ENCODE measurements at places on chromosomes 6 and 20. TPM values are rescaled to one million over a fixed set of nuclear protein-coding genes. Genes with fewer than 3 reads are reported as not detected.

- no peaks in the 10 kb centered on the region for H3K27me3 ChIP-seq
- DNase-seq = no peak
- peaks cover 26% of the 10 kb centered on the region for H3K4me1 ChIP-seq
- no peak overlapping the region for H3K27ac ChIP-seq
- no peak overlapping the region for H3K4me3 ChIP-seq
Observed at GRCh38 chr6:44053760-44054556, 73.3 kb downstream of the MRPL14 start.

DNA sequence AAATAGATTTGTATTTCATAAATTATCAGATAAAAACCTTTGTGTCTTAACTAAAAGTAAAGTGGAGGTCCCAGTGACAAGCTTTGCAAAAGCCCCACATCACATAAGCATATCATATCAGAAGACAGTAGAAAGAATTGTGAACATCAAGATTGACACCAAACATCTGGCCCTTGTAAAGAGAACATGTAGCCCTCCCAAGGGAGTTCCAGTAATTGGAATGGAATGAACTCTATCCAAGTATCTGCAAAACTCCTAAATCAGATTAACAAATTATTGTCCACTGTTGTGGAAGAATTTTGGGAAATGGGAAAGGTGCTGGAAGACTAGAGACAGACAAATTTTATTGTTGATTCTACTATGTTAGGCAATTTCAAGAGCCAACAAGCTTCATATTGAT, 268.8 kb downstream of the KCNQ5 start:
- no peaks in the 10 kb centered on the region for H3K36me3 ChIP-seq
- DNase-seq = no peak
- no peaks in the 10 kb centered on the region for H3K4me1 ChIP-seq
- H3K27ac ChIP-seq = no peak overlapping the region

GRCh38 chr6:120682145-120682544, 652.1 kb downstream of the TBC1D32 start:
- H3K36me3 ChIP-seq = no peaks in the 10 kb centered on the region
- no peaks in the 10 kb centered on the region for H3K4me1 ChIP-seq
- no peak for DNase-seq

DNA sequence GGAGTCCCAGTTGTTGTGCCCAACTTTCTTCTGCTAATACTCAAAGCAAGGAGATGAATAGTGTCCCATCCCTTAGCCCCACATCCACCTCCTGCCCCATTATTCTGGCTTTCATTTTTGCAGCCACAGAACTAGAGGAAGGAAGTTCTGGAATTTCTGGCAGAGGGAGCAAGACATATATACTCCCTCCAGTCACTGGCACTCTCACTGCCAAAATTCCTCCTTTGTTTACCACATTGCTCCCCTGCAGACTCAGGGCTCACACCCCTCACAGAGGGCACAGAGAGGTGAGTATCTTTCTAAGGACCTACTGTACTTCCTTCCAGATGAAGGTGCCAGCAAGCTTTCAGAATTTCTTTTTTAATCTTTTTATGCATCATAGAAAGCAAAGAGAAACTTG, 168.0 kb upstream of the ID4 start:
- H3K27me3 ChIP-seq = no peaks in the 10 kb centered on the region
- no peaks in the 10 kb centered on the region for H3K36me3 ChIP-seq
- no peak overlapping the region for H3K4me3 ChIP-seq
- no peak overlapping the region for H3K27ac ChIP-seq

GRCh38 chr6:17178326-17178725, 76.5 kb downstream of the STMND1 start:
- no peak for DNase-seq
- no peaks in the 10 kb centered on the region for H3K36me3 ChIP-seq
- no peak overlapping the region for H3K27ac ChIP-seq

DNA sequence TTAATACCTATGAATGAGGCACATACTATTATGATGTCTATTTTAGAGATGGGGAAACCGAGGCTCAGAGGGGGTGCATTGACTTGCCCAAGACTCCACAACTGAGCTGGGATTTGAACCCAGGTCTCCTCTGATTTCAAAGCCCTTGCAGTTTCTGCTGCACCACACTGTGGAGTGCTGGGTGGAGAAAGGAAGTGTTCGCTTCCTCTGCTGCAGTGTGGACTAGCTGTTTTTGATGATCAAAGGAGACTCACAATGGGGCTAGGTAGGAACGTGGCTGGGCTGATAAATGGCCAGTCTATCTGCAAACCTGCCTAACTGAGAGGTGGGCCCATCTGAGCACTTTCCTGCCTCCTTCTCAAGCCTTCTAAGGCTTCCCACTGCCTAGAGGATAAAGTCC, 87.2 kb downstream of the CD40 start:
- no peak for DNase-seq
- H3K36me3 ChIP-seq = no peaks in the 10 kb centered on the region
- no peak overlapping the region for H3K4me3 ChIP-seq
- peaks cover 20% of the 10 kb centered on the region for H3K4me1 ChIP-seq
- H3K27me3 ChIP-seq = peaks cover 11% of the 10 kb centered on the region
- no peak overlapping the region for H3K27ac ChIP-seq

DNA sequence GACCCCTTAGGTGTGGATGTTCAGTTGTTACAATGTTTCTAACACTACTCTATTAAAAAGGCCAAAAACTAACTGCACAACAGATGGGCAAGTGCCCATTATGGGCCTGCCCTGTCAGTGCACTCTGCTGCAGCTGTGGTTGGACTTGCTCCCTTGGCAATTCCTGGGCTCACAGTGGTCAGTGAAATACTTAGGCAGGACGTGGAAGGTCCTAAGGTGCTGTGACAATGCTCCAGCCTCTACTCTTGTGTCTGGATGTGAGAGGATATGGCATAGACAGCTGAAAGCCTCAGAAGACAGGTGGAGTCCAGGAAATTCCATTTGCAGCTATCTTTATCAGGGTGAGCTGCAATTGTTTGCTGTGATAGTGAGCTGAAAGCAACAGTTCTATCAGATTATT, 136.5 kb upstream of the OLIG3 start:
- H3K4me1 ChIP-seq = no peaks in the 10 kb centered on the region
- peaks cover 19% of the 10 kb centered on the region for H3K27me3 ChIP-seq
- DNase-seq = no peak
- H3K27ac ChIP-seq = no peak overlapping the region

- no peaks in the 10 kb centered on the region for H3K4me1 ChIP-seq
- peaks cover 14% of the 10 kb centered on the region for H3K27me3 ChIP-seq
- no peak overlapping the region for H3K4me3 ChIP-seq
- no peaks in the 10 kb centered on the region for H3K36me3 ChIP-seq
Observed at GRCh38 chr6:33797626-33798342, 6.0 kb downstream of the MLN start.

- no peak overlapping the region for H3K27ac ChIP-seq
- H3K4me3 ChIP-seq = no peak overlapping the region
- DNase-seq = no peak
- H3K27me3 ChIP-seq = no peaks in the 10 kb centered on the region
- H3K36me3 ChIP-seq = no peaks in the 10 kb centered on the region
Observed at GRCh38 chr6:115832786-115833185, 227.9 kb downstream of the FRK start.

DNA sequence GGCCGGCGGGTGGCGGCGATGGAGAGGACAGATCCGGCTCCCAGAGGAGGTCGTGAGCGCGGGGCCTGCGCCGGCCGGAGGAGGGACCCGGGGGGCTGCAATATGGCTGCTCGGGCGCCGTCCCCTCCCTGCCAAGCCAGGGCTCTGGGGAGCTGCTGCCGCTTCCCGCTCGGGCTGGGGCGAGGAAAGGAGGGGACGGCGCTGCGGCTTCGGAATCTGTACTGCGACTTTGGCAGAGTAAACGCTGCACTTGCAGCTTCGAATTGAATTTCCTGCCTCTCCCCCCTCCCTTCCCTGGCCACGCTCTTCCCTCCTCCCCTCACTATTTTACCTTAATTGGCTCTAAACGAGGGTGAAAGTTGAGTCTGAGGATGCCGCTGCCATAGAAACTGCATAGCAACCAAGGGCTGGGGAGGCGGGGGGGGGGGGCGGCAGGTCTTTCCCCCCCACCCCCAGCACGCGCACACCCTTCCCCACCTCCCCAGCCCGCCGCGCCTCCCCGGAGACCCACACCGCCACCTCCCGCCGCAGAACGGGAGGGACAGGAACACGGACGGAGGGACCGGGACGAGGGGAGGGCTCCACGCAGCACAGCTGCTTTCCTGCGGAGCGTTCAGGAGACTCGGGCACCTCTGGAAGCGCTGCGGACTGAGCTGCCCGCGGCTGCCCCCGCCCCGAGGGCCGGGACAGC, 93.9 kb downstream of the RNASET2 start:
- H3K4me3 ChIP-seq = peak overlapping the region; percentile 80
- H3K4me1 ChIP-seq = peaks cover 7% of the 10 kb centered on the region
- H3K27me3 ChIP-seq = peaks cover 34% of the 10 kb centered on the region
- peak; percentile 9 for DNase-seq

DNA sequence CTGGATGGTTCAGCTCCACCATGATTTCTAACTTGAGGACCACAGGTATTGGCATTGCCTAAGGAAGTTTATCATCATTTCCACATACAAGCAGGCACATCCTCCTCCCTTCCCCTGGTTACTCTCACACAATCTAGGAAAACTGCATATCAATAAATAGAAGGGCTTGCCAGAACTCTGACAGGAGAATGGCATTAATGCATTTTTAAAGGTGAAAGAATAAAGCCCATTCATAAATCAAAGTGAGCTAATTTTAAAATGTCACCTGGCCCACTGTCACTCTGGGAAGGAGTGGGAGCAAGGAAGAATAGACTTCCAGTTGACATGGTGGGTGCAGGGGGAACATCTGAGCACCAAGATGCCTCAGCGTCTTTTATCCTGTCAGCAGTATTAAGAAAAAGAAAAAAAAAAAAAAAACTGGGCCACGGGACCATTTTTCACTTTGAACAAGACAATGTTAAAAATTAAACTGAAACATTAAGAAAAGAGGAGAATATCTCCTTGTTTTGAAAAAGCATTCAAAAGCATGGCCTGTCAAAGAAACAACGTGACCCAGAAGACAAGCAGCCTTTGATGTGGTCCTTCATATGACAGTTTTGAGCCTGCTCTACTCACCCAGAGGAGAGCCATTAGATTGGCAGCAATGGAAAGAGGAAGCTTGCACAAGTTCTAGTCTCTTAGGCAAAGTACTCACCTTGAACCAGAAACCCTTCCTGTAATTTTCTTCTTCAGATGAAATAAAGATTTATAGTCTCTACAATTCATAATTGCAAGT, 39.3 kb upstream of the SMLR1 start:
- no peaks in the 10 kb centered on the region for H3K4me1 ChIP-seq
- H3K27ac ChIP-seq = no peak overlapping the region
- H3K4me3 ChIP-seq = no peak overlapping the region
- no peaks in the 10 kb centered on the region for H3K27me3 ChIP-seq
- no peak for DNase-seq

GRCh38 chr6:117624869-117625481, 22.7 kb upstream of the GOPC start:
- no peak for DNase-seq
- peaks cover 1% of the 10 kb centered on the region for H3K27me3 ChIP-seq
- no peaks in the 10 kb centered on the region for H3K4me1 ChIP-seq
- no peaks in the 10 kb centered on the region for H3K36me3 ChIP-seq
- H3K27ac ChIP-seq = no peak overlapping the region

DNA sequence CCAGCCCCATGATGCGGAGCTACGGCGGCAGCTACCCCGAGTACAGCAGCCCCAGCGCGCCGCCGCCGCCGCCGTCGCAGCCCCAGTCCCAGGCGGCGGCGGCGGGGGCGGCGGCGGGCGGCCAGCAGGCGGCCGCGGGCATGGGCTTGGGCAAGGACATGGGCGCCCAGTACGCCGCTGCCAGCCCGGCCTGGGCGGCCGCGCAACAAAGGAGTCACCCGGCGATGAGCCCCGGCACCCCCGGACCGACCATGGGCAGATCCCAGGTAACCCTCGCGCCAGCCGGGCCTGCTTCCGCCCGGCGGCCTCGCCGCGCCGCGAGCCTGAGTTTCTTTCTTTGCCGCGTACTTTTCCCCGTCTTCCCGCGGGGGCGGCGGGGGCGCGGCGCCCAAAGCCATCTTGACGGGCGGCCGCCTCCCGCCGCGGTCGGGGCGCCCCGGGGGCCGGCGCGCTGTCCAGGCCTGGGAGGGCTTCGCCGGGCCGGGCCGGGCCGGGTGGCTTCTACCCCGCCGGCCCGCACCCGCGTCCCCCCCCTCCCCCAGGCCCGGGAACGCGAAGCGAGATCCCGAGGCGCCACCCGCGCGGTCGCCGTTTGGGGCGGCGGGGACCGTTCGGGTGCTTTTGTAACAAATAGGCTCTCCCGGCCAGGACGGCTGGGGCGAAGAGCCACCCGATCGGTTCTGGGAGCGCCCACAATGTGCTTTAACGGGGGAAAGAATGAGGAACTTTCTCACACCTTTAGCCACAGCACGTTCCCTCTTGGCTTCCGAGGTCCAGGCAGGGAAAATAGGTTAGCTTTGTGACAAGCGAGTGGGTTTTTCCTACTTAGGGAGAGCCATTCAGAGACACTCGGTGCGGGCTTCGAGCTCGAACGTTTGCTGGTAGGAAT, 2.3 kb downstream of the ARID1B start:
- H3K36me3 ChIP-seq = peaks cover 6% of the 10 kb centered on the region

GRCh38 chr6:36825994-36826393, 13.2 kb downstream of the CPNE5 start:
- DNase-seq = no peak
- H3K4me1 ChIP-seq = peaks cover 17% of the 10 kb centered on the region
- H3K4me3 ChIP-seq = no peak overlapping the region
- H3K27ac ChIP-seq = no peak overlapping the region
- H3K27me3 ChIP-seq = peaks cover 8% of the 10 kb centered on the region

- no peaks in the 10 kb centered on the region for H3K4me1 ChIP-seq
- no peak overlapping the region for H3K27ac ChIP-seq
- H3K4me3 ChIP-seq = no peak overlapping the region
- no peak for DNase-seq
- H3K36me3 ChIP-seq = no peaks in the 10 kb centered on the region
Observed at GRCh38 chr20:19662637-19662995, 95.4 kb upstream of the RIN2 start.

Gene CAGE1
- total RNA-seq = 0.13 TPM

Gene C6orf52
- 3.6 TPM for total RNA-seq

Gene WFDC5
- not detected for total RNA-seq

Gene CASP8AP2
- 40.2 TPM for total RNA-seq

Gene CNBD2
- total RNA-seq = 6.1 TPM

Gene ENPP3
- total RNA-seq = 5.7 TPM

Gene NKX2-2
- not detected for total RNA-seq

Gene GRM1
- not detected for total RNA-seq

Gene FOXF2
- total RNA-seq = not detected

Gene FRK
- total RNA-seq = 0.02 TPM

Gene CCN2
- not detected for total RNA-seq

Data from activated T-helper 1 cell treated with anti-CD3 and anti-CD28 coated beads, Interleukin-12 subunit alpha, Interleukin-12 subunit beta, Interleukin-2, Interleukin-4 antibody, amounts not matched to agents 30 ng/mL and 10 ng/mL and 1 ng/mL, durations not matched to agents 14 hours and 24 hours and 36 hours (primary cell).